ENCODE measurements at places on chromosomes 11 and 22. TPM values are rescaled to one million over a fixed set of nuclear protein-coding genes. Genes with fewer than 3 reads are reported as not detected.

The LARGE1 gene
- 39.4 TPM for total RNA-seq

The CDCA5 gene
- 0.71 TPM for total RNA-seq

The ARHGAP20 gene
- 7.7 TPM for total RNA-seq

The SCUBE1 gene
- total RNA-seq, result 140 TPM

The FBLN1 gene
- total RNA-seq, result 624 TPM

The ANGPTL5 gene
- 1.4 TPM for total RNA-seq

The CDC42EP2 gene
- 34.7 TPM for total RNA-seq

The TRPC6 gene
- 3.3 TPM for total RNA-seq

DNA sequence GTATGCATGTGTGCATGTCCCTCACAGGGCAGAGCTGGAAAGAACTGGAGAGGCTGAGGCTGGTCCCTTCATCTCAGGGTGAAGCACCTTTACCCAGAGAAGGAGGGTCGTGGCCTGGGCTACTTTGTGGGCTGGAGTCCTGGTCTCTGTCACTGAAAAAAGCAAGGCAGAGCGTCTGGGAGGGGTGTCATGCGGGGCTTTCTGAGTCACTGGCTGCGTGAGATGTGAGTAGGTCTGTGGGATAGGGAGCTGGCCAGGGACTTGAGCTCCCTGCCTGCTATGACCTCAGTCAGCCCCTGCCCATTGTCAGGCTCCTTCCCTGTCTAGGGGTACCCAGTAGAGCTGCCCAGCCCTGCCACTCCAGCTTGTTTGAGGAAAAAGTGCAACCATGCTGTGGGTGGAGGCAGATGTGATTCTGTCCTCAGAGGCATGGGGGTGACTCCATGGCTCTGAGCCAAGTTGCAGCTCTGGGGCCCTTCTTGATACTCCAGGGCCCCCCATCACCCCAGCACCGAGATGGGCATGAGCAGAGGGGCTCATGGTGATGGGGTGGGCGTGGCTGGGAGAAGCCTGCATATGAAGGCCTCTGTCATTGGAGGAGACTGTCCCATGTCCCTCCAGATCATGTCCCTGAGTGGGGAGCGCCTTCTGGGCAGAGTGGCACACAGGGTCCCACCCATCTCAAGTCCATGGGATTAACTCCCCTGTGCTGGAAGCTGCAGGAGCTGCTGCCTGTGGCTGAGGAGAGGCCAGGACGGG, 27.8 kb downstream of the KCNQ1 start:
- peak; percentile 35 for DNase-seq

DNA sequence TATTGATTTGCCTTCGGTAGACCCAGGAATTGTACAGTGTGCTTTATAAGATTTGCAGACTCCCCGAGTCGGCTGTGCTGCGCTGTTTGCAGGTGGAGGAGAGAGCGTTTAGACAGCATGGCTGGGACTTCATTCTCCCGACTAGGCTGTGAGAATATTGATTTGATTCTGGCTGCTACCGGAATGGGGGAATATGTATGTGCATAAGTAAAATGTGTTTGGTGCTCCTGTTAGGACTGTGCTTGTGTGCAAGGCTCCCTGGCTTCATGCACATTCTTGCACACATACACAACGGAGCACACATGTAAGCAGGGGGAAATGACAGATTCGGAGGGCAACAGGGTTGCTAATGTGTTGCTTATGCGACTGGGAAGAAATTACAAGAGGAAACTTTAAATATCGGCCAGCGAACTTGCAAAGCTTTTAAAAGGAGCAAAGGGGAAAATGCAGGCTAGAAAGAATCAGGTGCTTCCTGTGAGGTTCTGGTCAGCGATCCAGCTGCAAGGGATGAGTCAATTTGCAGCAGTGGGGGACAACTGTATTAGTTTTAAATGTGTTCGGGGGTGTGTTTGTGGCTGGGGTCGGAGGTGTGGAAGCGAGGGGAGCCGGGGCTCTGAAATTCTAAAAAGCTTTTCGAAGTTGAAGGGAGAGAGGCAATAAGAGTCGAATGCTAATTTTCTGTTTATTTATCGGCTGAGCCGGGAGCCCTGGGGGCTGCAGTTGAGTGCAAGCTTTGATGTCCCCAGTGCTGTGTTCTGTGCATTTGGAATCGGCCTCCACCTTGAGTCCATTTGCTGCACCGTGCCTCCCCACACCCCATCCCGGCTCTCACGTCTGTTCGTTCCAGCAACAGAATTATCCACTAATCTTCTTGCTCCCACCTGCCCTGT, 731 bp downstream of the NTM start:
- DNase-seq, result no peak

DNA sequence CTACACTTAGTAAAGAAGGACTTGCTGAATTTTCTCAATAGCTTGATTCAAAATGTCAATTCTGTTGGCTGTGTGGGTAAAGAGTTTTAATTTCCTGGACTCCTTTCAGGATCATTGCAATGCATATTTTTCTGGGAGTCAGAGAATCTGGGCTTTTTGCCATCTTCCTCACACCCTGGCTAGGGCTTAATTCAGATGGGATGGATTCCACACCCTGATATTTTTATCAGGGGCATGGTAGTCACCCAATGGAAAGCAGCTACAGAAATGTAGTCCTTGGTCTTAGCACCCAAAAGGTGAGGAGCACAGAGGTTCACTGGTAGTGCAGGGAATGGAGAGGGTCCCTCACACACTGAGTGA, 79.3 kb downstream of the SGSM3 start:
- no peak for DNase-seq

- no peak for DNase-seq
These were observed 29.0 kb upstream of the JAM3 start for GRCh38 chr11:134039726-134040385.

DNA sequence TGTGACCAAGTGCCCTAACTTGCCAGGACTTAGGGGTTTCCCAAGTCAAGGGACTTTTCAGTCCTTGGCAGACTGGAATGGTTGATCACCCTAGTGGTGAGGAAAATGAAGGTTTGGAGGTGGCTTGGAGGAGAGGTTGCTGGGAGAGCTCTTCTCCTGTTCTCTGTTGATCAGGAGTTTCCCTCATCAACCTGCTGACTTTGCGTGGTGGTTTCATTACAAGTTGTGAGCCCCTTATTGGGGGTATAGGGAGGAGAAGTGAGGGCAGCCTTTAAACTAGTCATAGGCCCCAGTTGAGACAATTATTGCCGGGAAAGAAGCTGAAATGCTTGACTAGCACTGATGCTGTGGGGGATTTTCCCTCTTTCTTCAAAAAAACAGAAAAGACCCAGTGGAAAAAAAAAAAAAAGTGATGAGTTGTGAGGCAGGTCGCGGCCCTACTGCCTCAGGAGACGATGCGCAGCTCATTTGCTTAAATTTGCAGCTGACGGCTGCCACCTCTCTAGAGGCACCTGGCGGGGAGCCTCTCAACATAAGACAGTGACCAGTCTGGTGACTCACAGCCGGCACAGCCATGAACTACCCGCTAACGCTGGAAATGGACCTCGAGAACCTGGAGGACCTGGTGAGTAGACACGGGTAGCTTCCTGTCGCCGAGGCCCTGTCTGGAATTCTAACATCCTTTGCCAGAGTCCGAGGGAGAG, at the start of gene CXCR5:
Gene CXCR5, plus strand, starts transcription at position 525 of the 704 bp plus-strand sequence. Its CDS starts 50 bp downstream, at position 575.
- no peak for DNase-seq

DNA sequence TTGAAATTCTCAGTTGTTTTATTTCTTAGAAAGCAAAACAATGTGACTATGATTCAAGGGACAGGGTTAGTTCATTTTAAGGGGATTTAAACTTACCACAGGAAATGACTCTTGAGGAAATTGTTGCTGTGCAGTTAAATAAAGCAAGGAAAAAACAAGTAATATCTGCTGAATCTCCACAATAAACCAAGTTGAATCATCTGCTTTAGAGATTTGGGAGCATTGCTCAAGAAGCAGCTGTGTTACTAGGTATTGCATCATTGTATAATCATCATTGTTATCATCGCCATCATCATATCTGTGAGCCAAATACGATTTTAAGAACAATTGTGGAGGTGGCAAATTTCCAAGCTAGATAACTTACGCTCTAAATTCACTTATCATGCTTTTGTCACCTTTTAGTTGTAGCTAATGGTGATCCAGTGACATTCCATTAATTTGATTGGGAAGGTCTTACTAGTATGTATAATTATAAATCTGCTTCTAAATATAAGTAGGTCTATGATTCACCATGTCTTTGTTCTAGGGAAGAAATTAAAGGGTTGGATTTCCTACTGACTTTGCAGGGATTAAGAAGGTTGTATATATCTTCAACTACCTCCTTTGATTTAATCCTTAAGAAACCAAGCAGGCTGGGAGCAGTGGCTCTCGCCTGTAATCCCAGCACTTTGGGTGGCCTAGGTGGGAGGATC, 19.9 kb downstream of the MMP10 start:
- no peak for DNase-seq

- no peak for DNase-seq
These were observed 4.8 kb downstream of the ROBO4 start for GRCh38 chr11:124892750-124893454.

GRCh38 chr11:57417056-57417455, 9.9 kb downstream of the SLC43A3 start:
- no peak for DNase-seq

GRCh38 chr11:69355346-69355940, 61.5 kb downstream of the MYEOV start:
- peak; percentile 33 for DNase-seq

- no peak for DNase-seq
These were observed 84.0 kb downstream of the RPS6KA4 start for GRCh38 chr11:64443001-64443400.

DNA sequence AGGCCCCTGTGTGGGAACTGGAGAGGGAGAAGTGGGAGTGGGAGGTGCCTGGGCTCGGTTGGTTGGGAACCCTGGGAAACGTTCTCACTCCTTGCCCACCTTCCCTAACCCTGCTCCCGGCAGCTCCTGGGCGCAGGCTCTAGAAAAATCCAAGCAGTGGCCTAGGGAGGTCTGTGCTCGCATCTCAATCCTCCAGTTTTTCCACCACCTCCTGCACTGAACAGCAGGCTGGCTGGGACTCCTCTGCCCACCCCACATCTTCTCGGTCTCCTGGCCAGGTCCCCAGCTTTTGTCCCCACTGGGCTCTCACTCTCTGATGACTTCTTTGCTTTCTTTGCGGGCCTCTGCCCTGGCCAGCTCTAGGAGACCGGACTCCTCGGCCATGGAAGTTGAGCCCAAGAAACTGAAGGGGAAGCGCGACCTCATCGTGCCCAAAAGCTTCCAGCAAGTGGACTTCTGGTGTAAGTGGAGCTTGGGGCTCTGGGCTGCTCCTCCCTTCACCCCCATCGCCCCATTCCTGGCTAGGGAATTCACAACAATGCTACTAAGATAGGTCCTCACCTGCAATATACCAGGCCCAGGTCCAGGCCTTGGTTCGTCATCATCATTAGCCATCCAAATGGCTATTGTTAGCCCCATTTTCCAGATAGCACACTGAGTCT, 35.6 kb downstream of the PRDM11 start:
- no peak for DNase-seq

GRCh38 chr11:71293961-71294782, 41.8 kb upstream of the SHANK2 start:
- DNase-seq, result no peak

DNA sequence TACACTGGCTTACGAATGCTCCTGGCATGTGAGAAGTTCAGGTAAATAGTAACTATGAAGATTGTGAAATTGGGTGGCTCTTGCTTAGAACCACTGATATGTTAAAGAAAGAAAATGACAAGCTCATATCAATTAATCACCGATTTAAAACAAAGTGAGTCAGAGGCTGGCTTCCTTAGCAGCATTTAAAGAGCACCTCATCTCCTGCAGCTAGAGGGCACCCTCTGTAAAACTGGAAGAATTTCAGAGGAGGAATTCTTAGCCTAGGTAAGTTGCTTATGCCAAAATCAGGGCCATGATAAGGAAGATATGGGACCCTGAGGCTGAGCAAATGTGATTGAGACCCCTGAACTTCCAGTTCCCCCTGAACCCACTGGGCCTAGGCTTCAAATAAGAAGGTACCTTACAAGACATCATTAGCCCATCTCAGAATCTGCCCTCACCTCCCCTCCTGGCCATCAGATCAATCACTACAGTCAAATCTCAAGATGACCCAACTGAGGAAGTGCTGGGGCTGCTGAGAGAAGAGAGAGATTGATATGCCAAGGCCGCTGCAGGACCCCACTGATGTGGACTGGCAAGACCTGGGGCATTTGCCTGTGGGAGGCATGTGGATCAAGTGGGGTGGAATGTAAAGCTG, 8.6 kb upstream of the CD3E start:
- no peak for DNase-seq

DNA sequence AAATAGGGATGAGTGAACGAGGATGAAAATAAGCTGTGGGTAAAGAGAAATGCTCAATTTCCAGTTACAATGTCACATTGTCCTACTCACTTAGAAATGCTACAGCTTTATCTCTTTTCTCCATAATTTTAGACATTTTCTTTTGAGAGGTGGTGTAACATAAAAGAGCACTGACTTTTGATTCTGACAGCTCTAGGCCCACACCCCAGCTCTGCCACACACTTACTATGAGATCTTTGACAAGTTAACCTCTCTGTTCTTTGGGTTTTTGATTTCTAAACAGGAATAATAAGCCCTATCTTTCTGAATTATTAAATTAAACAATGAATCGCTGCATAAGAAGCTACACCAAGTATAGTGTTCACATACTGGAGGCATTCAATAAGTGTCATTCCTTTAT, 228.3 kb upstream of the PITPNB start:
- DNase-seq, result no peak

- DNase-seq, result no peak
These were observed 129.6 kb downstream of the BARX2 start for GRCh38 chr11:129505266-129505665.

- DNase-seq, result no peak
These were observed 1.9 kb downstream of the TPP1 start for GRCh38 chr11:6617315-6617781.

DNA sequence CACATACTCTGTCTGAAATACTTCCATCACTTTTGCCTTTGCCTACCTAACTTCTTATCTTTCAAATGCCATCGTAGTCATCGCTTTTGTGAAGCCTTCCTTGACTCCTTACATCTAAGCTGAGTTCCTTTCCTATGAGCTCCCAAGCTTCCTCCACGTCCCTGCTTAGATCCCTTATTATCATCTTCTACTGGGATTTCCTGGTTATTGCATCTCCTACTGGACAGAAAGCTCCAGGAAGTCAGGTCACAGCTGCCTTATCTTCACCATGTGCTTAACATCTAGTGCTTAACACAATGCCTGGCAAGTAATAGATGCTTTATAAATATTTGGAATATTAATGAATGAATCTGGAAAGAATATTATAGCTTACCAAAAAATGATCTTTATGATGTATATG, 5.9 kb downstream of the YPEL4 start:
- no peak for DNase-seq

- DNase-seq, result no peak
These were observed 161.2 kb upstream of the GRIA4 start for GRCh38 chr11:105448703-105449079.

DNA sequence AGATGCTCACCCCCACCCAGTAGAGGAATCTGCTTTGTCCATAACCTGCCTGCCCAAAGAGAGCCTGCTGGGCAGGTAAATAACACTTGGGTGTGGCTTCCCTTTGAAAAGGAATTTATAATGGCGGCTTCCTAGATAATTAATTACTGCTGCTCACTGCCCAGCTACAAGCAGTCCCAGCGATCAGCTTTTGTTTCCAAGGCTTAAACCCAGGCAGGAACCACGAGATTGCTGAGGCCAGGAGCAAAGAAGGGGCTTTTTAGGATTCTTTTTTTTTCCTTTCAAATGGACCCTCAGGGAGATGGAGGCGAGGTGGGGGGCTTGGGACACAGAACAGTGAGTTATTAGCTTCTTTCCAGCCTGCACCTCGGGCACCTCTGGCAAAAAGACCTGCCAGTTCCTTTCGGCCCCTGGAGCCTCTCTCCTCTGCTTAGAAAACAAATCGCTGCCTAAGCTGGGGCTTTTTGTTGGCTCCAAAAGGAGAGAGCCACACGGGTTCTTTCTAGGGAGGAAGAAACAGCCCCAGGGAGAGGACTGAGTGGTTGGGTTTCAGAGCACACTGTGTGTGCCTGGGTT, 107.2 kb downstream of the TSPAN18 start:
- no peak for DNase-seq

- DNase-seq, result no peak
These were observed 51.6 kb downstream of the MS4A13 start for GRCh38 chr11:60566776-60567175.

All from sciatic nerve (tissue), 2 donors.